Femur (tissue), 1 donor: ENCODE measurements at places on chromosomes 2 and 18.

- DNase-seq = no peak
Measured at GRCh38 chr2:44324971-44325426, 36.3 kb downstream of the PREPL start.

DNA sequence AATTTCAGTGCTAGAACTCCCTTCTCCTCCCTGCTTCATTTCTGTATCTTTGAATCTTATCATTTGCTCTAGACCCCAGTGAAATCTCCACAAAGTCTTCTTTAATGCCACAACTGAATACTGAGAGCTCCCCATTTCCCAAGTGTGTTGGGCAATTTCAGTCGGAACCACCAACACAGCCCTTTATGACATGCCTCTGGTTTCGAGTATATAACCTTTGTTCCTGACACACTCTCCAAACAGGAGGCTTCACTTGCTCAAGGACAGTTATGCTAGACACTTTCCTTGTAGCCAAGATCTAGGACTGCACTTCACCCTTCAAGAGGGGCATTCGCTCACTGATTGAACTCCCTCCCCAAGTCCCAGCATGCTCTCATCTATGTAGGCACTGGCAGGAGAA lies 18.6 kb upstream of the TTR start:
- DNase-seq = no peak

GRCh38 chr2:67400560-67401485 lies 3.7 kb downstream of the ETAA1 start:
- DNase-seq = no peak

GRCh38 chr2:182224669-182225068 lies 202.2 kb downstream of the PDE1A start:
- DNase-seq = no peak

- DNase-seq = no peak
Measured at GRCh38 chr18:51108330-51108729, 78.3 kb downstream of the SMAD4 start.

GRCh38 chr18:11932393-11932792 lies 24.3 kb upstream of the MPPE1 start:
- DNase-seq = no peak

DNA sequence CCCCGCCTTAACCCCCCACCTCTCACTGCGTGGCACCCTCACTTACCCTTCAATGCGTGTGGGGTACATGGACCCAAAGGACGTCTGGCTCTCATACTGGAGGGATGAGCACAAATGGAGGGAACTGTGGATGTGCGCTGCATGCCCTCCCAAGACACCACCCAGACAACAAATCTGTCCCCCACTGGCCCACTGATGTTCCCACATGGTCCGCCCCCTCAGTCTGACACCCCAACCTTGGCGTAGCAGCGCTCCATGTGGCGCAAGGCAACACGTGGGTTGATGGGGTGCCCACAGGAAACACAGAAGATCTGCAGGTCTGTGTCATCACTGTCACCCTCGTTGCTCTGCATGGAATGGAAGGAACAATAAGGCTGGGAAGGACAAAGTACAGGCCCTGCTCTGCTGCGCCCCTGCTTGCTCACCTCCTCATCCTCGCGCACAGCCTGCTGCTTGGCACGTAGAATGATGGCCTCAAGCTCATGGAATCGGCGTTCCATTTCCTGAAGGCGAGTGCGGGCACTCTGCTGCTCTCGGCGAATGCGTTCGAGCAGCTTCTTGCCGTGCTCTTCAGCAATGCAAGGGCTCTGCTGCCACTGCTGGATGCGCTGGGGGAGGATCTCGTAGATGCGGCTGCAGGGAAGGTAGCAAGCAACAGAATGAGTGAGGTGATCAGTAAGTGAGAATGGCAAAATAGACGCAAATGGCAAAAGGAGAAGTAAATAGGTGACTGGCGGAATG lies 2.3 kb upstream of the MBD1 start:
- DNase-seq = no peak

GRCh38 chr2:207796585-207797350 lies 27.1 kb upstream of the FZD5 start:
- DNase-seq = no peak

- no peak for DNase-seq
Measured at GRCh38 chr18:31563778-31564177, 27.9 kb upstream of the TTR start.

- no peak for DNase-seq
Measured at GRCh38 chr2:55611997-55612396, 5.4 kb downstream of the PPP4R3B start.

GRCh38 chr18:41881285-41881684 lies 73.7 kb upstream of the PIK3C3 start:
- DNase-seq = no peak

- DNase-seq = no peak
Measured at GRCh38 chr2:179837408-179837807, 24.0 kb downstream of the ZNF385B start.

- DNase-seq = peak; percentile 79
Measured at GRCh38 chr2:217978536-217979150, 24.2 kb downstream of the TNS1 start.

DNA sequence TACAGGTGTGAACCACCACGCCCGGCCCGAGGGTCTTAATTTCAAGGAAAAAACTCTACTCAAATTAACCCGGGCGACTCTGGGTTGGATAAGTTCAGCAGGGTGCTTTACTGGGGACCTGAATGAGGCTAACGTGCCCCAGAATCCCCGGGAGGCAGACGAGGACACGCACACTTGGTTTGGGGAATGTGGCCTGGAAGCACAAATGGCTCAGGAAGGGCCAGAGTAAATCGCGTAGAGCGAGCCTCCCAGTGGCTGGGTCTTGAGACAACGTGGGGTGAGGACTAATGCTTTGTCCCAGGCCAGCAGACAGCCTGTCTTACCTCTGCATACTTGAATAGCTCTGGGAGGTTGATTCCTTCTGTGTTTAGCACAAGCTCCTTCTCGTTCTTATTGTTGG lies 75.8 kb downstream of the POLR1A start:
- no peak for DNase-seq

- DNase-seq = no peak
Measured at GRCh38 chr2:54341656-54342055, 85.6 kb upstream of the TSPYL6 start.

- DNase-seq = no peak
Measured at GRCh38 chr2:192500550-192501200, 305.9 kb upstream of the TMEFF2 start.

DNA sequence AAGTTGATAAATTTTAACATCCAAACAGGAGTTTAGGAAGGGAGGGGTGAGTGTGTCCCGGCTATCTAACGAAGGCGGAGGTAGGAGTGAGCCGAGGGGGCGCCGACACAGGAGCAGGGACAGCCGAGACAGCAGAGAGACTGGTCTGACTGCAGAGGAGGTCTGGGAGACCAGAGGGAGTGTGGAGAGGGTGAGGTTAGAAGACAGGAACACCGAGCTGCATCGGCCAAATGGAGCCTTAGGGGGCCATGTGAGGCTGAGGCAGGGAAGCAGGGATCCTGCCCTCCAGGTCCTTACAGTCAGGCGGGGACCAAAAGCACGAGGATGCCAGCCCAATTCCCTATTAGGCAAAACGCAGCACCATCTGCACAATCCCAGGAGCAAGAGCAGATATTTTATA lies 67.0 kb downstream of the SFXN5 start:
- DNase-seq = no peak

GRCh38 chr2:26668856-26669750 lies 23.4 kb upstream of the KCNK3 start:
- no peak for DNase-seq

GRCh38 chr2:63047321-63048279 lies 3.0 kb upstream of the OTX1 start:
- DNase-seq = peak; percentile 36

DNA sequence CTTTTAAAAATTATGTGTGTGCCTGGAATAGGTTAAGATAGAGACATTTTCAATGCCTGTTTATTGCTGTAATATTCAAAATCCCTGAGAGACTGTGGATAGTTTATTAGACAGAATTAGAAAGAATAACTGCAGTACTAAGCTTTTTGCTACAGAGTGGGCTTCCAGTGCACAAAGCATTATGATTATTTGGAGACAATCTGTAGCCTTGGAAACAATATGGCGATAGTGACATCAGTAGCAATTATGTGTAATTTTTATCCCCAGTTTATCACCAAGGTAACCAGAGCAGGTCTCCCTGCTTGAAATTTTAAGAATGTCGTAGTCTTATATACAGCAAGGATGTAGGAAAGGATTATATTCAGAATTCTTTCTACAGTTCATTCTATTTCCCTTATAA lies 100.0 kb downstream of the MYO3B start:
- DNase-seq = no peak

DNA sequence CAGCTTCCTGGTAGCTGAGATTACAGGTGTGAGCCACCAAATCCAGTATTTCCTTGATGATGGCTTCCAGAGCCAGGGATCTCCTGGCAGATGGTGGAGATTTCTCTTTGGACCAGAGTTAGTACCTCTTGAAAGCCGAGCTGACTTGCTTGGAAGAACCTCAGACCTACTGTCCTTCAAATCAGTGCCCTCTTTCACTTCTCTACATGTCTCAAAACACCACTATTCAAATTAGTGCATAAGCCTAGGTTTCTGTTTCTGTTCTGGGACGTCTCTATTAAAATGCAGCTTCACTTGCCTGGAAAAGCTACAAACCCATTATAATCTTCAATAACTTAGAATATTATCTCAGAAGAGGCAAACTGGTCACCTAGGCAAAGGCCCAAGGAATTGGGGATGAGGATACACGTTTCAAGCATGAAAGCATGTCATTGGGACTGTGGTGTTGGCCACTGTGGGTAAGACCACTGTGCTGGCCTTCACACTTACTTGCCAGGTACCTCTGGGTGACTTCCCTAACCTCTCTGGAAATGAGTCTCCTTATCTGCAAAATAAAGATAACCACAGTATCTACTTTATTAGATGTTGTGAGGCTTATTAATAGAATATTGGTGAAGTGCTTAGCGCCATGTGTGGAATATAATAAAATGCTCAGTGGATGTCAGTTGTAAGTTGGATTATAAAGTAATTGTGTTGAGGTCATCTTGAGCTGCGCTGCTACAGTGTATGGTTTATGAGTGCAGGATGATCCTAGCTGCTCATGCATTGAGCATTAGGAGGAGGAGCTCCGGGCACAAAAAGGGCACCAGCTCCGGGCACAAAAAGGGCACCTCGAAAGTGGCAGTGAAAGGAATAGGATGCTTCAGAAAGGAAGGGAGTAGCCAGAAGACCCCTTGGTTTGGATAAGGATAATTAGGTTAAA lies 84.5 kb downstream of the DOCK10 start:
- no peak for DNase-seq

DNA sequence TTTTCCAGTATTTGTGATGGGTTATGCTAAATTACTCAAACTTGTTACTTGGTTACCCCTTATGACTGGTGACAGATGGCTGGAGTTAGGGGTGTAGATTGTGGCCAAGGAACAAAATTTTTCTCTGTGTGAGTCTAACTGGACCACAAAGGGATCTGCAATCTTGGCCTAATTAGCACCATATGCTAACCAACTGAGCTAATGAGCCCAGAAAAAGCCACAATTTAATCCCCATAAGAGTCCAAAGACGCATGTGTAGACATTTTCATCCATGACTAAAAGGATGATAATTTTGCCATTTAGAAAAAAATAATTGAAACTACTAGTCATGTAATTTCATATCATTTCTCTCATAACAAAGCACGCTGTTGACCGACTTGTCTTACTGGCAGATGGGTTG lies 151.2 kb downstream of the ABCA12 start:
- DNase-seq = no peak

- no peak for DNase-seq
Measured at GRCh38 chr18:11909061-11909455, 941 bp upstream of the MPPE1 start.

GRCh38 chr2:9805435-9806297 lies 37.6 kb upstream of the TAF1B start:
- no peak for DNase-seq

DNA sequence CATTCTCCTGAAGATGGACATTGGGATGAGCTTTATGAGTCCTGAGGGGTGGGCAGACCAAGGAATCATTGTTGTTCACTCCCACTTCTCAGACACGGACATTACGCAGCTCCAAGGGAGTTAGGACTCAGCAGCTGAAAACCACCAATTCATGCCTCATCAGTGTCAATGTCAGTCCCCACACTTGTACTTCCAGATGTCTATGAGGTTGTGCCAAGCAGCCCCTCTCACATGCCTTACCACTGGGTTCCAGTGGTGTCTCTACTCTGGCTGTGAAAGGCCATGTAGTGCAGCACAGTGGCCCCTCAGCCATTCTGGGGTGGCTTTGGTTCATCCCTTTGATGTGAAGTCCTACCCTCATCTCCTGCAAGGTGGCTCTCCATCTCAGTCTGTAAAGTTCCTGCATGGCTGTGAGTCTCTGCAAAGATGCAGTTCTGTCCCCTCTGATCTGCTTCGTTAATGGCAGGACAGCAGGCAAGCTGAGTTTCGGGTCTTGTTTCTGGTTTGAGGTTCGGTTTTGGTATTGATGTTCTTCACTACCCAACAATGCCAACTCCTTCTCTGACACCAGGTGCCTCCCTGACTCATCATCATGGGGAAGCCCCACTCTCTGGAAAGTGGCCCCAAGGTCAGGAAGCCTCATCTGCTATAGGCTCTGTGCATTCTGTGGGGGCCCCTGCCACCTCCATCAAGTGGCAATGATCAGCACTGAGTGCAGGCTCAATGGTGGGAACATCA lies 14.0 kb upstream of the COL6A3 start:
- DNase-seq = no peak

- DNase-seq = no peak
Measured at GRCh38 chr2:16324544-16324937, 341.1 kb downstream of the CYRIA start.

- DNase-seq = no peak
Measured at GRCh38 chr18:43596105-43596712, 318.9 kb upstream of the SYT4 start.

GRCh38 chr2:88865801-88866371 lies 174.4 kb downstream of the RPIA start:
- DNase-seq = no peak

GRCh38 chr18:59414111-59414653 lies 55.1 kb upstream of the LMAN1 start:
- no peak for DNase-seq

DNA sequence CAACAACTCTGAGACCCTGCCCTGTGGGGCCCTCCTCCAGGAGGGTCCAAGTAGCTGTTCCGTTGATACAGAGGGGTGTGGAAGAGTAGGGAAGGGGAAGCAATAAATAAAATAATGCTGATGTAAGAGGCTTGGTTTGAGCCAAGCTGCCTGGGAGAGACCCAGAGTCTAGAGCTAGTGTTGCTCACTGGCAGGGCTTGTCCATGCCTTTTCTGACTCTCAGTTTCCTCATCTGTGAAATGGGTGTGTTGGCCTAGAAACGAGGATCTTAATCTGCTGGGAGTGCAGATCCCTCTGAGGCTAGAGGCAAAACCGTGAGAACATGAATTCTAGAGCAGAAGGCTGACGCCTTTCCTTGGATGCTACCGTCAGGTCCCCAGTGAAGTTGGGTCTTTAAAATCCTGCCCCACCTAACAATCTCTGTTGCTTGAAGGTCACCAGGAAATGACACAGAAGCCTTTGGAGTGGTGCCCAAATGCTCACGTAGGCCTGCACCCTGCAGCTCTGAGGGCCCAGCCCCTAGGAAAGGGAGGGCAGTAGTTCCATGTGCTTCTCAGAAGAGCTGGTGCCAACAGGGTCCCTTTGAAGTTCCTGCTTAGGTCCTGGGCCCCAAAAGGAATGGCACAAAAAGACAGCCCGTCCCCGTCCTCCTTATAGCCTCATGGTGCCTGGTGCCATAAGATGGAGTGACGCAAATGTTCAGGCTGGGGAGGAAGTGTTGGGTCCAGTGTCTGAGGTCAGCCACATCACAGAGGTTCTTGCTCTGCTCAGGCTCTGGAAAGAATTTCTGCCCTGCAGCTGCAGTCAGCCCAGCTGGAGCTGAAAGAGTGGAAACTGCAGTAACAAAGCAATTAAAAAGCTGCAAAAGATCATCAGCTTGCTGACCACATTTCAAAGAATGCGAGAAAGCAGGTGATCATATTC lies 73.2 kb upstream of the SMAD2 start:
- DNase-seq = peak; percentile 58
